ENCODE measurements at places on chromosomes 16 and 17. TPM values are rescaled to one million over a fixed set of nuclear protein-coding genes. Genes with fewer than 3 reads are reported as not detected.

DNA sequence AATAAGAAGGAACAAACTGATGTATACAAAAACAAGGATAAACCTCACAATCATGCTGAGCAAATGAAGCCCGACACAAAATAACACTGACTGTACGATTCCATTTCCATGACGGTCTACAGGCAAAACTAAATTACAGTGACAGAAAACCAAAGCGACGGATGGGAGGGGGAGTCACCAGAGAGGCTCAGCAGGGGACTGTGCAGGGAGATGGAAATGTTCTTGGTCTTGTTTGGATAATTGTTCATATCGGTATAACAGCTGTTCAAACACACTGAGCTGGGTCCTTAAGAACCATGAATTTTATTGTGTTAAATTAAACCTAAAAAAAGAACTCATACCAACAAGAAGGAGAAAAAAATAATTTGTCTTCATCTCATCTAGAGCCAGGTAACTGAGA is 97.8 kb downstream of the NXN start:
- DNase-seq = no peak

- DNase-seq = no peak
Measured at GRCh38 chr16:89375021-89375420, 115.3 kb downstream of the ANKRD11 start.

GRCh38 chr16:85129876-85130704 is 17.8 kb upstream of the CIBAR2 start:
- no peak for DNase-seq

GINS2 gene
- total RNA-seq = 6.9 TPM

TBC1D3I gene
- 0.96 TPM for total RNA-seq

KLHL10 gene
- not detected for total RNA-seq

GRCh38 chr17:63398680-63399079 is 47.4 kb downstream of the CYB561 start:
- DNase-seq = no peak

CHST4 gene
- total RNA-seq = not detected

Data from MCF 10A (cell line).